ENCODE measurements at places on chromosomes 4 and X.

GRCh38 chrX:41412261-41413081 is 34.7 kb upstream of the NYX start:
- peak; percentile 4 for DNase-seq

- no peak for DNase-seq
These were observed 217.4 kb downstream of the GPAT3 start for GRCh38 chr4:83753260-83753659.

DNA sequence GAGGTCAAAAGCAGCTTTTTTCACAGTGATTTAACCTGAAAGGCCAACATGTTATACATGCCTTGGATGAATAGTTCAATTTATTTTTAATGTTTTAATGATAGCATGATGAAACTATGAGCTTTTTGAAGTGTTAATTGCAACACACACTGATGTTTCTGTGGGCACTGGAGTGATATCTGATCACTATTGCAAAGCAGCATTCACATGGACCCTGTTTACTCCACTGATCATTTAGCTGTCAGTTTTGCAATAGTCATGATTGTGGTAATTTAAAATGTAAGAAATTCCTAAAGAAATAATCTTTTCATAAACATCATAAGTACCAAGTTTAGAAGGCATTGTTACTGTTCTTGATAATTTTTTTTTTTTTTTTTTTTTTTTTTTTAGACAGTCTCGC is 74.1 kb downstream of the ARSJ start:
- no peak for DNase-seq

DNA sequence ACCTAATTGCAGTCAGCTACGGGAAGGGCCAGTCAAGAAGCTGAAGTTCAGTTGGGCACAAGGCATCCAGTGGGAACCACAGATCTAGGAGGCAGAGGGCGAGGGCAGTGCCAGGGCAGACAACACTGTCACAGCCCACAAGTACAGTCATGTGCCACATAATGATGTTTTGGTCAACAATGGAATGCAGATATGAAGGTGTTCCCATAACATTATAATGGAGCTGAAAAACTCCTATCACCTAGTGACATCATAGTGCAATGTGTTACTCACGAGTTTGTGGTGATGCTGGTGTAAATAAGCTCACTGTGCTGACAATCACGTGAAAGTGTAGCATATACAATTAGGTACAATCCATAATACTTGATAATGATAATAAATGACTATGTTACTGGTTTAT is 4.5 kb upstream of the TMEM255A start:
- DNase-seq, result no peak

DNA sequence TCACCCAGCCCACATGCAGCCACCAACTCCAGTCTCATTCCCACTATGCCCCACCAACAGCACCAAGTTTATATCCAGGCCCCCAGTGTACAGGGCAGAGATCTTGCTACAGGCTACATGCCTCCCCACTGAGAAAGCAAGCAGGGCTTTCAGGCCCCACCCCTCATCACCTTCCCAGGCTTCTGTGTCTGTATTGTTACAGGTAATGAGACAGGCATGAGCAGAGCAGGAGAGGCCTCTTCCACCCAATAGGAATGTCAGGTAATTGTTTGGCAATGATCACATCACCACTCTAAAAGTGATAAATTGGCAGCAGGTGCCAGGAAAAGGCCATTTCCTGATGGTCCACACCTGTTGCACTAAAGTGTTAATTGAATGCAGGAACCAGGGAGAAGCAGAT is 102.5 kb downstream of the ZNF518B start:
- no peak for DNase-seq

DNA sequence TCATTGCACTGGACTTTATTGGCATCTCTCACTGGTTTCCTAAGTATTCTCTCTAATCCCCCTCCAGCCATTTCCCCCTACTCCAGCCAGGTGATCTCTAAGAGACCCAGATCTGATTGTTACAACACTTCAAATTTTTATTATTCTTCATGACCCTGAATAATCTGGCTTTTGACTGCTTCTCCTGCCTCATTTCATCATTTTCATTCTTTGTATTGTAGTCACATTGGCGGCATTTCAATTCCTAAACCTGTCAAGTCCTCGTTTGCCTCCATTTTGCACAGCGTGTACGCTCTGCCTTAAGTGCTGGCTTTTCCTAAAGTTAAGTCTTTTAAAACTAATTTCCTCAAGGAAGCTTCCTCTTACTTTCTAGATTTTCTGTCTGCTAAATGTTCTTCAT is 31.6 kb downstream of the UBE2K start:
- DNase-seq, result no peak

GRCh38 chr4:169315530-169316343 is 45.0 kb upstream of the SH3RF1 start:
- no peak for DNase-seq

DNA sequence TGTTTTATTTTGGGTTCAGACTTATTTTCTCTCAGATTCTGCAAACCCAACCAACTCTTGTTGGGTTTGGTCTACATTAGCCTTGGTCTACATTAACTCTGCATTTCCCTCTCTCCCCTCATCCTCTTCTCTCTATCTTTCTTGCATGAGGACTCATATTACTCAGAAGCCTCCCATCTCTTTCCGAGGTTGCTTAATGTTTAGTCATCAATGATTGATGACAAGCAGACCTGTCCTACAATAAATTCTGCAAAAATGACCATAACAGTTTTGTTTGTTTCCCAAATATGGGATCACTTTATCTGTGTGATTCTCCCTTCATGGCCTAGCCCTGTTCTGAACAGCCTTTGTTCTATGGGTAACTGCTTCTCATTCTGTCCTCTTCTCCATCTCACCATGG is 75.2 kb downstream of the GABRB1 start:
- no peak for DNase-seq

DNA sequence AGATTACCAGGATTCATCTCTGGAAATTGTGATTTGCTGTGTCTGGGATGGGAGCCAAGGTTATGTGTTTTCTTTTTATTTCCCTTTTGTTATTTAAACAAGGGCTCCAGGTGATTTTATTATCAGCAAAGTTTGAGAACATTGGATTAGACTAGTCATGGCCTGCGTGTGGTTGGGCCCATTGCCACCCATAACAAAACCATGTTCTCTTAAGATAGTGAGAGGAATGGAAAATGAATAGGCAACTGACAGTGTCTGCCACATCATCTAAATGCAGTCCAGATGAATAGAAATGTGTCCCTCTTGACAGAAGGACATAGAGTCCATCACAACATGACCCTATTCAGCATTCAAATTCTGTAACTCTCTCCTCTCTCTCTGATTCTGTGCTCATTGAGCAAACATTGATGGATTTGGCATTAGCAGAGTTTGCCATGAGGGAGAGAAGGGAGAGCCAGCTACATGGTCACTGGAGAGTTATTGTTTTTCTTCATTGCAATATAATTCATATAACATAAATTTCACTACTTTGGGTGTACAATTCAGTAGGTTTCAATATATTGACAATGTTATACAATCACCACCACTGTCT is 11.7 kb downstream of the XK start:
- no peak for DNase-seq
